ENCODE measurements at places on chromosomes 5 and 9. TPM values are rescaled to one million over a fixed set of nuclear protein-coding genes. Genes with fewer than 3 reads are reported as not detected.

Gene GABRG2
- total RNA-seq, result not detected

Gene ADAMTS12
- total RNA-seq, result 9.6 TPM

Gene ECSCR
- total RNA-seq, result not detected

Gene FAM163B
- total RNA-seq, result not detected

Gene TRIM14
- 10.0 TPM for total RNA-seq

Gene DYNC2I2
- total RNA-seq, result 140 TPM
